Ovary (tissue), 10 donors: ENCODE measurements at places on chromosomes 5 and 9.

DNA sequence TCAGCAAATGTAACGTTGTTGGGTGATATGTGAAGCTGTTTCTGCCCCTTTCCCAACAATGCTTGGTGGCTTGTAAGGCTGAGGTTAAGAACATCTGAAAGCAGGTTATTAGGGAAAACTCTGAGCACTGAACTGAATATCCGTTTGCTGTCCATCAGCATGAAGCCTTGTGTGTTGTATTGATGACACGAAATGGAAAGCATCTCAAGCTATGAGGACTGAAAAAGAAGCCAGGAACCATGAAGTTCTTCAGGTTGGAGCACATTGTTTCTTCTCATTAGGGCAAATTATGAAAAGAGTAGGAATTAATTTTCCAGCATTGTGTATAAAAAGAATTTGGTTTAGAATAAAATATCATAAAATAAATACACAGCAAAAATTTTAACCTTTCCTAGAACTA, 106.8 kb downstream of the IZUMO3 start:
- no peak for DNase-seq

DNA sequence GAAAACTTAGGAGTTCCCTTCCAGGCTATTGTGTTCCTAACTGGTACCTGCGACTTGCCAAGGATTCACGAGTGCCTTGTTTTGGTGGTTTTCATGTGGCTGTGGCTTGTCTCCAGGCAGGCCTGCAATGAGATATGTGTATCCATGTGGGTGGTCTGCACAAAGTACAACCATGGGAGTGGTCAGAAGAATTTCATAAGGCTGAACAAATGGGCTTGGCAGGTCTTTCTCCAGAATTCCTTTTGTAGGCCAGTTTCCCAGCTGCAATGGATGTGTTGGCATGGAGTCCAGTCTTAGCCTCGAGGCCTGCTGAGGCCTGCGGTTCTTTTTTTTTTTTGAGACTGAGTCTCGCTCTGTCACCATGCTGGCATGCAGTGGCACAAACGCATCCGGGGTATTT, 28.8 kb upstream of the MELK start:
- DNase-seq = no peak

DNA sequence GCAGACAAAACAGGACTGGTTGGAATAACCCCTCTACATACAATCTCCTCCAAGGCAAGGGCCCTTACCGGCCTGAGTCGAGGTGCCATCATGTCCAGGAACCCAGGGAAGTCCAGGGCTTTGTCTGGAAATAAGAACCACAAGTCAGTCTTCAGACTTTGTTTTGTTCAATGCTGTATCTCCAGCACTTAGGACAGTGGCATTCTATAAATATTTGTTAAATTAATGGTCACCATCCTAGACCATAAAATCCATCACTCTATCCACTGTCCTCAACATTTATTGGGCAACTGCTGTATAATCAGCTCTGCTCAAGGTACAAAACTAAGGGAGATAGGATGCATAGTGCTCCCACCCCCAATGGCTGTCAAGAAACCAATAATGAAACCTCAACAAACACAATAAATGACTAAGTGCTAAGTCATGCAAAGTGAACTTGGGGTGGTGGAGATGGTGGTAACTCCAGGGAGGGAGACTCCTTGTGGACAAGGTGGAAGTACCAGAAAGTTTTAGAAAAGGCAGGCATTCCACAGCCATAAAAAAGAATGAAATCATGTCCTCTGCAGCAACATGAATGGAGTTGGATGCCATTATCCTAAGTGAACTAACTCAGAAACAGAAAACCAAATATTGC, 5.0 kb downstream of the RELL2 start:
- no peak for DNase-seq

DNA sequence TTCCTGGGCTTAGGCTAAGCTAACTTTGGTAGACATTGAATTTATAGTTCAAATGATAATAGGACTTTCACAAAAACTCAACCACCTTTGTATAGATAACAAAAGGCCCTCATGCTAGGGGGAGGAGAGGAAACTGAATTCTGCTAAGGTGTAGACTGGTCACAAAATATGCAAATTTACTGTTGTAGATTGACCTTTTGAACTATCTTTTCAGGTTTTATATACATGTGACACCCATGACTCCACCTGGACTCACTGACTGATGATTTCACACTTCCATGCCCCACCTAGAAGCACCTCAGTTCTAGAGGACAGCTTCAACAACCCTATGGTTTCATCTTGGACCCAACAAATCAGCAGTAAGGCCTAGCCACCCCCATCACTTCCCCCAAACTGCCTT, 165.7 kb downstream of the CEMIP2 start:
- DNase-seq = no peak

GRCh38 chr9:34507966-34508365, 14.8 kb downstream of the ENHO start:
- no peak for DNase-seq

GRCh38 chr5:6634306-6634705, 1.1 kb downstream of the SRD5A1 start:
- DNase-seq = no peak

DNA sequence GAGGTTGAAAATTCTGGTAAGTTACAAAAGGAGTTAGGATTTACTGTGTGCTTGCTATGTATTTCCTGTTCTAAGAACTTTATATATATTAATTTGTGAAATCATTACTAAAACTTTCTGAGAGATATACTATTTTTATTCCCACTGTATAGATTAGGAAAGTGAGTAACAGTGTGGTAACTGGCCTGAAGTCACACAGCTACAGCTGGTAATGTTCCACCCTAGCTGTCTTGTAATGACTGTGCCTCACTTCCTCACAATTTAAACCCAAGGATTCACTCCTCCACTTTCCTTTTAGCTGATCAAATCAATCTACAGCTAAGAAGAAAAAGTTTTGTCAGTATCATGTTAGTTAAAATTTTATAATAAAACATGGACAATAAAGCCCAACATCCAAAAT, 278.8 kb downstream of the GAS1 start:
- no peak for DNase-seq

GRCh38 chr5:180313677-180314505, 22.0 kb upstream of the MAPK9 start:
- peak; percentile 56 for DNase-seq

DNA sequence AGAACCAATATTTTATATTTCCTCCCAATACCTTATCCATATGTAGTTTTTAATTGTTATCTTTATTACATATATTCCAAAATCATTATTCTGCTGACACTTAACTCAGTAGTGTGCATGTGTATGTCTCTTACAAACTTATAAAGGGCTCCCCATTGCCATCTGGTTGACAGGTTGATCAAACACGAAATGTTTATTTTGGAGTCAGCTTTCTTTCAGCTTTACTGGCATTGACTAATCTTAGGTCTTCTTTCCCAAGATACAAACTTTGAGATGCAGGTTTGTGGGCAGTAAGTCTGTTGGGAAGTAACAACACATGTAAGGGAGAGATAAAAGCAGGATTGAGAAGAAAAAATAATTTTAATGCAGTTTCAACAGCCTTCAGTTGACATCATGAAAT, 716.0 kb upstream of the CHD1 start:
- DNase-seq = no peak

GRCh38 chr9:37464426-37465248, 613 bp downstream of the ZBTB5 start:
- DNase-seq = peak; percentile 77

- no peak for DNase-seq
Observed at GRCh38 chr5:136190091-136190720, 2.8 kb downstream of the SMIM32 start.

DNA sequence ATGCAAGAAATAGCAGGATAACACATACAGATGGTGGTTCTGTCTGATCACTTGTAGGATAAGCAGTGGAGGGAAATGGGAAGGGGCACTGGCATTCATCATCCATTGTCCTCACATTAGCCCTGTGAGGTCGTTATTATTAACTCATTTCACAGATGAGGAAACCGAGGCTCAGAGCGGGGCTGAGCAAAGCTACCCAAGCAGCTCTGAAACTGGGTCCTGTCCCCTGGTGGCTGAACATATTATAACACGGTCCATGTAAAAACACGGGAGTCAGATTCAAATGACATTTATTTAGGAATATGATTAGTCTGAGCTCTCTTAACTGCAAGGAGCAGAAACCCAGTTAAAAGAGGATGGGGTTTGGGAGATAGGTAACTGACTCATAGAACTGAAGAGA, 43.1 kb downstream of the HRH2 start:
- no peak for DNase-seq

- no peak for DNase-seq
Observed at GRCh38 chr5:147180751-147181150, 54.1 kb upstream of the STK32A start.

GRCh38 chr9:79570448-79571308, 1.1 kb upstream of the TLE4 start:
- DNase-seq = peak; percentile 69

GRCh38 chr9:112332674-112332976, 794 bp downstream of the PTBP3 start:
- DNase-seq = no peak

GRCh38 chr9:128902351-128903078, 18.3 kb upstream of the PHYHD1 start:
- DNase-seq = no peak

DNA sequence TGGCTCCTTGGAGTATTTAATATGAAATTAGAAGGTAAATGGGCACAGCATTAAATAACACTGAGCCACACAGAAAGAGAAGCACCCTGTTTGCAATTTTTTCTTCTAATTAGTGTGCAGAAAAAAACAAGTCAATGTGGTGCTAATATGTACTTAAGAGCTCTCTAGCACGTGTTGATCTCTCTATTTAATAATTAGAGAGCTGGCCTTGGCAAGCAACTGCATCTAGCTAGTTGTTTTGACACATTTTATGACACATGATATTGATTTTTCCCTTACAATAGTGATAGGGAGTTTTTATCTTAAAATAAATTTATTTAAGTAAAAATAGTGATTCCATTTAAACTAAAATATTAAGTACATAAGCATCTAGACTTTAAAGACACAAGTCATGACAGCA, 54.5 kb upstream of the NUDT12 start:
- no peak for DNase-seq

DNA sequence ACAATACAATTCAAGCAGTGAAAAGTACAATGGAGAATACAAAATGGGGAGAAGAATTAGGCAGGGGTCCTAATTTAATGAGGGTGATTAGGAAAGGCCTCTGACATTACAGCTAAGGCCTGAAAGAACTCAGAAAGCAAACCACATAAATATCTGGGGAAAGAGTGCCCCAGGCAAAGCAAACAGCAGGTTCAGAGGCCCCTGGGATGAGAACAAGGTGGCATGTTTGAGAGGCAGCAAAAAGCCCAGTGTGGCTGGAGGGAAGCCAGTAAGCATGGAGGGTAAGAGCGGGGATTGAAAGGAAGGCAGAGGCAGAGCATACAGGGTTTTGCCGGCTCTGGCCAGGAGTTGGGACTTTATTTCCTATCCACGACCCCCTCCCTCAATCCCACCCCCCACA, 33.4 kb upstream of the VDAC1 start:
- no peak for DNase-seq

DNA sequence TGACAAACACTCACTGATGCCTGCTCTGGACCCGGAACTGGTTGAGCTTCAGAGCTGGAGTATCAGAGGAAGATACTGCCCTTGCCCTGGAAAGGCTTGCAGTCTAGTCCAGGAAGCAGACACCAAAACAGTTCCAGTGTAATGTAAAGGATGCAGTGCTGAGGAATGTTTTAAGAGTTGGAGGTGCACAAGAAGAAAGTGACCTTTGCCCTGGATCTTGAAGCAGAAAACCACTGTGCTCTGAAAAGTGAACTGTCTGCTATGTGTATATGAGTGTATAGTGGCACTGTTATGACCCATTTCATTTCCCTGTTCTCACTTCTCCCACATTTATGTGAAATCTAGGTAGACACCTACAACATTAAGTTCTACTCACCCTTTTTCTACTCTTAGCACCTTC, 2.1 kb downstream of the ZNF346 start:
- DNase-seq = no peak

- DNase-seq = no peak
Observed at GRCh38 chr9:111360881-111361280, 30.9 kb upstream of the OR2K2 start.

GRCh38 chr9:132032238-132032950, 47.3 kb downstream of the MED27 start:
- DNase-seq = no peak

- peak; percentile 32 for DNase-seq
Observed at GRCh38 chr9:95504053-95504963, 12.5 kb downstream of the PTCH1 start.

GRCh38 chr9:79989079-79989478, 417.3 kb downstream of the TLE4 start:
- no peak for DNase-seq

- DNase-seq = no peak
Observed at GRCh38 chr5:96823900-96824380, 16.2 kb upstream of the ERAP1 start.

GRCh38 chr5:68369023-68369359, 153.4 kb downstream of the PIK3R1 start:
- DNase-seq = no peak

- DNase-seq = no peak
Observed at GRCh38 chr5:42912184-42912798, 100.6 kb upstream of the SELENOP start.

- no peak for DNase-seq
Observed at GRCh38 chr5:139061856-139062255, 136.3 kb downstream of the SIL1 start.

DNA sequence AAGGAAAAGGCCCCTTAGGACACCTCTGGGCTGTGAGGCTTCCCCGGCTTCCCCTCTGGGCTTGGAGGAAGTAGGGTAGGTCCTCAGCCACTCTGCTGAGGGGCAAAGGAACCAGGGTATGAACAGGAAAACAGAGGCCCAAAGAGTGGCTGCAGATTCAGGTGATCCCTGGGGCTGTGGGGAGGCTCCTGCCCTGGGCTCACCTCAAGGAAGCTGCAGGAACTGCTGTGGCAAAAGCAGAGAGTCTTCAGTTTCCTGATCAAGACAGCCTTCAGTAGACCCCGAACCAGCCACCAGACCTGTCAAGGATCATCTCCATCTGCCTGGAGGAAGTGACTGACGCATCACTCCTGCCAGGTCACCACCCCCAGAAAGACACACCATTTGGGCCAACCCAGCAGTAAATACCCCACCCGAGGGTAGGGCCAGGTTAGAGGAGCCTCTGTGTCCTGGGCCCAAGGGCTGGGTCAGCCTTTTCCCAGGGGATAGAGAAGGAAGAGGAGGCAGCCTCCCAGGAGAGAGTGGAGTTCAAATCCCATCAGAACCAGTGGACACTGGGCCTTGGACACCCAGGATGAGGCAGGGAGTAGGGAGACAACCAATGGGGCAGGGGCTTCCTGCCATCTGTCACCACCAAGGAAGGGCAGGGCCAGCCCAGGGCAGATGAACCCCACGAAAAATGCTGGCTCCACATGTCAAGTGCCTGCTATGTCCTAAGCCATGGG, 5.8 kb upstream of the ST6GALNAC6 start:
- DNase-seq = peak; percentile 30

DNA sequence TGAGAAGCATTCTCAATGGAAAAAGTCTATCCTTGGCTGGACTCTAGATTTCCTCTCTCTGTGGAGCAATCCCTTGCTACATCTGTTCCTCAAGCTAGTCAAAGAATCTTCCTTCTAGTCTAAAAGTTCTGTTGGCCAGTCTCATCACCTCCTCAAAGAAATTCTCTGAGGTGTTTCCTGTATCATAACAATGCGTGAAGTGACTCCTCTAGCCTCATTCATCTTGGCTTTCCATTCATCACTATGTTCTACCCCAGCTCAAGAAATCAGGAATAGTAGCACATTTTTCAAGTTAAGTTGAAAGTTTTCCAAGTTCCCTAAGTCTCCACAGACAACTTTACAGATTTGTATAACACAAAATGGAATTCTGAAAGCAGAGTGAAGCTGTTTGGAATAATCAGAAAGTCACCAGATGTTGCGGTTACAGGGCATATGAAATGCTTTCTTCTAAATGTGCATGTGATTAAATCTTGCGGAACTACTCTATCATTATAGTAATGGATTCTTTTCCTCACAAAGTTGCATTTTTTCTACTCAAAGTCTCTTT, 176.6 kb upstream of the FREM1 start:
- no peak for DNase-seq
